ENCODE measurements at places on chromosomes 3 and 15. TPM values are rescaled to one million over a fixed set of nuclear protein-coding genes. Genes with fewer than 3 reads are reported as not detected.

- no peak for DNase-seq
These were observed 40.4 kb downstream of the KIF15 start for GRCh38 chr3:44802011-44802410.

GRCh38 chr3:23430781-23431398 lies 227.8 kb downstream of the UBE2E2 start:
- DNase-seq, result no peak

DNA sequence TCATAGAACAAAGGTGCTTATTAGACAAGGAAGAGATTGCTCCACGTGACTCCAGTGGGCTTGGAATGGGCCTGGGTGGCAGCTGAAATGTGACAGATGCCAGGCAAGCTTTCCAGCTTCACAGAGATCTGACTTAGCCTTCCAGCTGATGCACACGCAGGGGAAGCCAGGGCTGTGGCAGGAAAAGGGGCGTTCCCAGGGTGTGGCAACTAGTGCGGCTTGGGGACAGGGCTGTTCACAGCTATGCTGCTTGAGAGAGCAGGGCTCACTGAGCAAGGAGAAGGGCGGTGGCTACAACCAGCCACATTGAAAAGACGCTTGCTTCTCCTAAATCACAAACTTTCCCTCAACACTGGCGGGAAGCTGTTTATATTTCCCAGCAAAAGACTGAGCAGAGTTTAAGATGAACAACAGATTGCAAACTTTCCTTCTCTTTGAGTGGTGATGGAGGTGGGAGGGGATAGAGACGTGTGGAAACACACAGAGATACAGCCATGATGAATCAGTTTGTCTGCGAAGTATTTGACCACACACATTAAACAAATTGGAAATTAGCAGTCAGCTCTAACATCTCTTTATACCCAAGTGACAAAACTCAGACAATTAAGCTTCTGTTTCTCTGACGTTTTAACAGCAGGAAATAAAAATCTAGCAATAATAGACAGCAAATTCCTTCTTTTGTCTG lies 127.5 kb downstream of the BDH1 start:
- DNase-seq, result peak; percentile 46

DNA sequence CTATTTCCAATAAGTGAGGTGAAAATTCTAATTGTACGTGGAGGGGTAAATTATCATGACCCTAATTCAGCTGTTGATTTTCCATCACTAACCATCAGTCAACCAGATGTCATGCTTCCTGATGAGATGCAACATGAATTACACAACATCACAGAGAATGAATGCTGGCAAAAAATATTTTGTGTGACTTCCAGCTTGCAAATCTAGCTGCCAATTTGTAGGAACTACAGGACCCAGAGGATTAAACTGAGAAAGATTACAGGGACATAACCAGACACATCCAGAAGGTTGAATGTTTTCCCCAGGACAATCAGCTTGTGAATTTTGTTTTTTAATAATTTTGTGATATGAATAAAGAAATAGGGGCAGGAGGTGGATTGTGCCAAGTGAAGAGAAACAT lies 349.0 kb upstream of the ATP10A start:
- DNase-seq, result no peak

DNA sequence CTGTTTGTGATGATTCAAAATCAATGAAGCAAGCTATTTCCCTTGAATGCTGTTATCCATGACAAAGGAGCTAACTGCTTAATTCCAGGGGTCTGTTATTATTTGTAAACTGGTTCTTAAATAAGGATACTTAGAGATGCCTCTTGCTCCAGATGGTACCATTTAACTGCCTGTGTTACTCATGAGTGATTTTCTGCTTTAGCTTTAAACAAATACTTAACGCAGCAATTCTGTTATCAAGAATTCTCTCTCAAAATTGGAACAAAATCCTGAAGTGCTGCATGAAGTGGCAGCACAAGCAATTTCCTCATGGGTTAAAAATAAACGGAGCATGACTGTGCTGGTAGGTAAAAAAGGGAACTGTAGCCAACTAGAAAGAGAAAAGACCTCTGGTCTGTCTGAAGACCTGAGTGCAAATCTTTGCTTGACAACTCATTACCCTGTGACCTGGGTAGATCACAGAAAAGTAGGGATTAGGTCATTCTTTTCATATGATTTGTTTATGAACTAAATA lies 62.5 kb upstream of the GBE1 start:
- DNase-seq, result no peak

GRCh38 chr3:134527037-134527436 lies 41.2 kb downstream of the CEP63 start:
- DNase-seq, result no peak

DNA sequence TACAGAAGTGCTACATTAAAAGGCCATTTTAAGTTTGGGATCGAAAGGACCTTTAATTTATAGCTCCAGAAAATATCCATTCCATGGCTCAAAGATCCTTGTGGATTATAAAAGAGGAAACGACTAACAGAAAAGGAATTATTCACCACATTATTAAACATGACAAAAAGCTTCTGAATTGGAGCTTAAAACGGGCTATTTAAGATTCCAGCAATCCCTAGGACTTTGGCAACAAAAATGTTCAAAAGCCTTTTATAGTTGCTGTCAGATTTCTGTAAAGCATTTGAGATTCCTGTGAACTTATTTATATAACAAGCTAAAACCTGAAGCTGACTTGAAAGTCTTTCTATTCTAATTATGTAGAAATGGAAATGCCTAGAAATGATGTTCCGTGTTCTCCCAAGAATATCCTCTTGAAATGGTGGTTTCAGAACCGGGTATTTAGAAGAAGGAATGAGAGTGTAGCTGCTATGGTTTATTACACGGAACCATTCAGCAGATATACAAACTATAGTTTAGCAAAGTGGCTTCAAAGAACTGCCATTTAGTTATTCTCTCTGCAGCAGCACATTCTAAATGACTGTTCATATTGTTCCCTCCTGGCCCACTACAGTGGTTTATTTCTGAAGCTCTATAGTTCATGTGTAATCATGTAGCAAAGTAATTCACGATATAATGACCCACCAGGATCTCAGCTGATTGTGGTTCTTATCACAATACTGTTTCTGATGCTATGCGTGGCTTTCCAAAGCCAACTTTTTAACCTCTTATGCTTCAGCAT lies 961.7 kb downstream of the FHIT start:
- no peak for DNase-seq

GRCh38 chr3:150739877-150740645 lies 22.9 kb downstream of the SIAH2 start:
- no peak for DNase-seq

DNA sequence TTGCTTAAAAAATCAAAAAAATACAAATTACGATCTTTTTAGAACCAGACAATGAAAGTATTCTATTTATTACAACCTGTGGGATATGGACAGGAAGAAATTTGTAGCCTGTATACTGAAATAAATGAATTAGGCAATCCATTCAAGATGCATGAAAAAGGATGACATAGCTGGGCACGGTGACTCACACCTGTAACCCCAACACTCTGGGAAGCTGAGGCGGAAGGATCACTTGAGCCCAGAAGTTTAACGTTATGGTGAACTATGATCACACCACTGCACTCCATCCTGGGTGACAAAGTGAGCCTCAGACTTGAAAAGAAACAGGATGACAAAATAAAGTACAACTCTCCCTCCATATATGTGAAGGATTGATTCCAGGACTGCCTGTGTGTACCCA lies 74.1 kb downstream of the MSL2 start:
- no peak for DNase-seq

DNA sequence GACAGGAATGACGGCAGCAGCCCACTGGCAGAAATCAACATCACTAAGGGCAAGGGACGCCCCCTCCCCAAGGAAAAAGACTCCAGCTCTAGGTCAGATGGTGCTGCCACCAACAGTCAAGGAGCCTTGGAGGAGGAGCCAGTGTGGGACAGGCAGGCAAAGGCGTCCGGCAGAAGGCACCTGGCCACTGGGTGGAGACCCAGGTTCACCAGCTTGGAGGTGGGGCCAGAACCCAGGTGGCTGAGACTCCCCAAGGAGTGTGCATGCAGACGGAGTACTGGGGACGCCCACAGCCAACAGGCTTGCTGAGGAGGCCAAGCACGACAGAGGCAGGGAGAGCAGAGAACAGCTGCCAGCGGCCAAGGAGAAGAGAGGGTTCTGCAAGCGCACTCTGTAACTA lies 35.2 kb downstream of the PTPN23 start:
- DNase-seq, result no peak

DNA sequence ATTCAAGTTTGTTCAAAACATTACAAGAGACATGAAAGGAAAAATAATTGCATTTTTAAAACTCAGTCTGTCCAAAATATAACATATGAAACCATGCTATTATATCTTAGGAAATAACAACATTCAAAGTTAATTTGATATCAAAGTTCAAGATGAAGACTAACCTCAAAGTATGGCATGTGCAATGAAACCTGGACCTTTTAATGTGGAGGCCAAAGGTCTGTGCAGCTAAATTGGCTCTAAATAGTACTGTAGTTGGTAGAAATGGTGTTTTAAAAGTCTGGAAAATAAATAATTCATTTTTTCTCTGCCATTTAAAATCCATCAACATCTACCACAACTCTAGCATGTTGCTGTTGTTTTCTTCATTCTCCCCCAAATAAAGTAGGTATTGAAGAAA lies 8.7 kb downstream of the GRAMD1C start:
- DNase-seq, result no peak

GOLGA6A gene
- not detected for total RNA-seq

SNRPA1 gene
- total RNA-seq, result 134 TPM

KIF23 gene
- total RNA-seq, result 33.8 TPM

MYLK gene
- 15.4 TPM for total RNA-seq

DNAJB11 gene
- 63.1 TPM for total RNA-seq
